Muscle of leg (tissue), 16 donors: ENCODE measurements at places on chromosomes 16 and 17. TPM values are rescaled to one million over a fixed set of nuclear protein-coding genes. Genes with fewer than 3 reads are reported as not detected.

Gene ZPBP2
- polyA plus RNA-seq: not detected

Gene DCAF7
- polyA plus RNA-seq: 40.8 TPM

Gene JPH3
- 0.37 TPM for polyA plus RNA-seq

GRCh38 chr16:46555951-46556350 lies 65.2 kb downstream of the SHCBP1 start:
- DNase-seq: no peak

DNA sequence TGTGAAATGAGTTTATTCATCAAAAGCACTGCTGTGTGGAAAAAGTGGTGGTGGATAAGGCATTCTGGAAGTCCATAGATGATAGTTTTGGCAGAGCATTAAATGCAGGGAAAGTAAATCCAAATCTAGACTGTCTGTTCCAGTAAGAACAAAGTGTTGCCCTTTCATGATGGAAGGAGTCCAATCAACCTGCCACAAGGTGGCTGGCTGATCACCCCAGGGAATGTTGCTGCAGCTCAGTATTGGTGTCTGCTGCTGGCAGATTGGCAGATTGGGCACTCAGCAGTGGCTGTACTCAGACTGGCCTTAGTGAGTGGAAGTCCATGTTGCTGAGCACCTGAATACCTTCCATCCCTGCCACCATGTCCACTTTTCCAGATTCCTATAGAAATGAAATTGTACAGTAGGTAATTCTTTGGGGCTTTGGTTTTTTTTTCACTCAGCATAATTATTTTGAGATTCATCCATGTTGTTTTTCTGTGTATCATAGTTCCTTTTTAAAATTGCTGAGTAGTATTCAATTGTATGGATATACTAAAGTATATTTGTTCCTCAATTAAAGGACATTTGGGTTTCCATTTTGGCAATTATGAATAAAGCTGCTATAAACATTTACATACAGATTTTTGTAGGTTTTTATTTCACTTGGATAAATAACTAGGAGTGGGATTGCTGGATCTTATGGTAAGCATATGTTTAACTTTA lies 14.3 kb downstream of the DYNLL2 start:
- no peak for DNase-seq

- peak; percentile 71 for DNase-seq
Observed at GRCh38 chr17:66165537-66166123, 26.3 kb downstream of the CEP112 start.

DNA sequence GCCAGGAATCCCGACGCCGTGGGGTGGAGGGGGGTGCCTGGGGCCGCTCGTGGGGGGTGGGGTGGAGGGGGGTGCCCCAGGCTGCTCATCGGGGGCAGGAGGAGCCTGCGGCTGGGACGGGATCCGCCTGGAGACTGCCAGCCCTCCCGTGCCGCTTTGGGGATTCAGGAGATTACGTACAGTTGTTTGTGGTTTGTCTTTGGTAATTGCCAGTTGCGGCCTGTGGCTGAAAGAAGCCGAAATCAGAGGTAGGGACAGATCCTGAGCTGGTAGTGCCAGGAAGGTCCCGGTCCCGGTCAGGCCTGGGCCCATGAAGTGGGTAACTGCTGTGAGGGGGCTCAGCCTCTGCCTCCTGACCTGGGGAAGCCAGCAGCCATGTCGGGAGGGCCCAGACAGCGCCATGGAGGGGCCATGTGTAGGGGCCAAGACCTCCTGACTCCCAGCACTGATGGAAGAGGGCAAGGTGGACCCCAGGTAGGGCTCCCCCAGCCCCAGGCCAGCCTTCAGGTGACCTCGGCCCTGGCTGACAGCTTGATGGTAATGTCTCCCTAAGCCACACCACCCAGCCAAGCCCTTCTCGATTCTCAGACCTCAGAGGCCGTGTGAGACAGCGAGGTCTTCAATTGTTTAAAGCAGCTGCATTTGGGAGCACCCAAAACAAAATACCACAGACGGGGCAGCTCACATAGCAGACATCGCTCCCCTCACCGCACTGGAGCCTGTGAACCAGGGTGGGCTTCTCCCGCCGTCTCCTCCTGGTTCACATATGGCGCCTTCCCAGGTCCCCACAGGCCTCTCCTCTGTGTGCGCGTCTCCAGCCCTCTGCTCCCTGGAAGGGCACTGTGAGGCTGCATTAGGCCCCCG lies 34.9 kb upstream of the SSTR5 start:
- no peak for DNase-seq
